Calu3 (cell line): ENCODE measurements at places on chromosomes 4 and X. TPM values are rescaled to one million over a fixed set of nuclear protein-coding genes. Genes with fewer than 3 reads are reported as not detected.

- DNase-seq, result no peak
Observed at GRCh38 chr4:171390626-171391025, 422.6 kb upstream of the GALNTL6 start.

- DNase-seq, result no peak
Observed at GRCh38 chrX:123408821-123409737, 225.0 kb downstream of the GRIA3 start.

DNA sequence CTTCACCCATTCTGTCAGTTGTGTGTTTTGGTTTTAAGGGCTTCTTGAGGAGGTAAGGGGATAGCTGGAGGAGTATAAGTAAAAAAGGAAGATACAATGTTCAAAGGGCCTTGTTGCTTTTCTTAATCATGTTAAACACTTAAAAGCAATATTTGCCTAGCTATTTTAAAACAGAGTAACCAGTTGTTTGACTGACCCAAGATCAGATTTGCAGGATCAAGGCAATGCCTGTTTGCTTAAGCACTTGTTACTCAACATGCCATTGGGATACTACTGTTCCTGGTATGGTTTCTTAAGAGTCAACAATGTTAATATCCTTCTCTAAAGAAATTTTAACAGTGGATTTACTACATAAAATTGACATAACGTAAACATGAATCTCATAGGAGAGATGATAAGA is 2.6 kb downstream of the DCLK2 start:
- DNase-seq, result no peak

Gene SHOX
- total RNA-seq, result not detected in 2 replicates

- no peak for DNase-seq
Observed at GRCh38 chrX:150643958-150644357, 49.2 kb upstream of the MTMR1 start.

Gene SSX2
- not detected in 2 replicates for total RNA-seq

Gene ZMAT1
- 4.0 and 4.4 TPM in 2 replicates for total RNA-seq

Gene ESX1
- total RNA-seq, result not detected in 2 replicates

- DNase-seq, result no peak
Observed at GRCh38 chr4:1030559-1030958, 19.1 kb downstream of the FGFRL1 start.
